ENCODE measurements at places on chromosomes 7 and 10.

DNA sequence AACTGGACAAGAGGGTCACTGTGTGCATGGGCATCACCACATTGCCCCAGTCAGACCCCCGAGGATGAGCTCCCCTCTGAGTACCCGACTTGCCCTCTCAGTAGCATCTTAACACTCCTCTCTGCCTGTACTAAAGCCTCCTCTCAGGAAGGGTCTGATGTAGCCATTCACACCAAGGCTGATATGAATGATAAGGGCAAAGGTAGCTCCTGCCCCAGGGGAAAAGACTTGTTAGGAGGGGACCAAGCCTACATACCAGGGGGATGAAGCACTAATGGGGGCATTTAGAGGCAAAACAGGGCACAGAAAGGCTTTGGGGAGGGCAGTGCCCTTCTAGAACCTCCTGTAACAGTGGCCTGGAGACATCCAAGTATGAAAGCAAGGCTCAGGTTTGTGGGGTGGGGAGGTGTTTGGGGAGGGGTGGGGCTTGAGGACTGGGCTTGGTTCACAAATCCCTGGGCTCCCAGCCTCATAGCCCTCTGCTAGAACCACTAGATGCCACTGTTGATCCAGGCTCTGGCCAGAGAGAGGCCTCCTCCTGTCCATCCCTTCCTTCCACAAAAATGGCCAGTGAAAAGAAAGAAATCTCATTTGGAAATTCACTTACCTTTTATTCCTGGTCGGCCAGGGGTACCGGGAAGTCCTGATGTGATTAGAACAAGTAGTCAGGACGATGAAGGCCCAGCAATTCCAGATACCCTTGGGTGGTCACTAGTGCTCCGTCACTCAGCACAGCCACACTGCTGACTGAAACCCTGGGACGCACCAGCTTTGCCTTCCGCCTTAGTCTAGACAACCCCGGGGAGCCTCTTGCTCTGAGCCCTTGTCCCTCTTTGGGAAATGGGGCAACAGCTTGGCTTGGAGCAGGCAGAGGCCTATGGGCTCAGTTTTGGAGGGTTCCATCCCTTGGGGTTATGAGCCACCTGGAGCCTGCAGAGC, 40.3 kb downstream of the COL17A1 start:
- DNase-seq, result peak; percentile 91

- DNase-seq, result no peak
Measured at GRCh38 chr7:77691892-77692491, 4.3 kb upstream of the RSBN1L start.

GRCh38 chr10:93745408-93746065, 12.2 kb upstream of the LGI1 start:
- peak; percentile 59 for DNase-seq

- DNase-seq, result peak; percentile 76
Measured at GRCh38 chr10:34102893-34103506, 712.1 kb downstream of the PARD3 start.

- DNase-seq, result peak; percentile 30
Measured at GRCh38 chr10:79286318-79286951, 60.8 kb upstream of the PPIF start.

GRCh38 chr7:27897001-27897400, 157.0 kb downstream of the TAX1BP1 start:
- DNase-seq, result no peak

DNA sequence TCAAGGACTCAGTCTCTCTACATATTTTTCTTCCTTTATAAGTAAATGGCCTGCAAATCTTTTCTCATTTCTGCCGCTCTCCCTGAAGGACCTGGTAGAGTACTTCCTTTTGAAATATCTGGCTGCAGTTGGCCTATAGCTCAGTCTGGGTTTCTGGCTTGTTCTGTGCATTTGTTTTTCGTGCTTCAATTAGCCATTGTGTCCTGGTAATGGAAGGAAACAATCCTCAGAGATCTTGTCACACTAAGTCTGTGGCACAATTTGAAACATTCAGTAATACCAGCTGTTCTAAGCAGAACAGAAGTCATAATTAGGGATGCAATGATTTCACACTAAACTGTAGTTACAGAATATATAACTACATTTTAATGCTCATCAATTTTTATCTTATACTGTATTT, 545.0 kb downstream of the NRG3 start:
- DNase-seq, result no peak

GRCh38 chr7:139976838-139977656, 85.7 kb downstream of the PARP12 start:
- DNase-seq, result no peak

DNA sequence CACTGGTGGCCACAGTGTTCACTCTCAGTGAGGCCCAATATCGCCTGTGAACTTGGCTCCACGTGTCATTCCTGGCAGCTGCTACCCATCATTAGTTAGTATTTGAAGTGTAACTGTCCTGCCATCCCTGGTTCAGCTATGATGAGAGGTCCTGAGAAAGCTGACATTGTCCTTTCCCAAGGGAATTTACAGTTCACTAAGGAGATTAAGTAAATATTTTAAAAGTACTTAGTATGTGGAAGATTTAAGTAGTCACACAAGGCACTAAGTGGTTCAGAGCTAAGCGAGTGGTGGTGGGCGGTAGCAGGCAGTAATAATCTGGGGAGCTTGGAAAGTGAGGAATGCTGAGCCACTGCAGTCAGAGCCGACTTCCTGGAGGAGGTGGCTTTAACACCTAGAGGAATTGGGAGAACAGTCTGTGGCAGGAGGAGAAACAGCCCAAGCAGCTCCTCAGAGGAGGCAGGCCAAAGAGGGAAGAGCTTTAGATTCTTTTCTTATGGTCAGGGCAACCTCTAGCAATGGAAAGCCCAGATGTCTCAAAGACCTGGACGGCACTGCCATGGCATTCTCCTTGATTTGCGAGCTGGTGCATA, 519.7 kb downstream of the LRMDA start:
- no peak for DNase-seq

GRCh38 chr7:155818820-155819168, 6.5 kb upstream of the SHH start:
- DNase-seq, result no peak

GRCh38 chr7:117385363-117386109, 41.8 kb downstream of the ASZ1 start:
- peak; percentile 21 for DNase-seq

DNA sequence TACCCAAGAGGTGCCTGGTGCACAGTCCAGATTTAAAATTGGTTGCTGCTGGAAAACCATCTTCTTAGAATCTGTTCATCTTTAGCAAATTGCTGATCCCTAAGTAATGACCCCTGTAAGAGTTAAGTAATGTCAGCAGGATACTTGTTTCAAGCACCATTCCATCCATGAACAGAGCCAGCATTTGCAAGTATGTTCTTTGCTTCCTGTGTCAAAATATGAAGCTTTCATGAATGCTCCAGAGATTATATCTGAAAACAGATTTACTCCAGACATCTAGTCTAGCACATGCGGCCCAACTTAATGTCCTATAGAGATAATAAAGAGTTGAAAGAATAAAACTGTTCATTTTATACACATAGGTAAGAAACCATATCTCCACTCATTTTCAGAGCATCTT, 98.7 kb upstream of the ZNF438 start:
- DNase-seq, result no peak

DNA sequence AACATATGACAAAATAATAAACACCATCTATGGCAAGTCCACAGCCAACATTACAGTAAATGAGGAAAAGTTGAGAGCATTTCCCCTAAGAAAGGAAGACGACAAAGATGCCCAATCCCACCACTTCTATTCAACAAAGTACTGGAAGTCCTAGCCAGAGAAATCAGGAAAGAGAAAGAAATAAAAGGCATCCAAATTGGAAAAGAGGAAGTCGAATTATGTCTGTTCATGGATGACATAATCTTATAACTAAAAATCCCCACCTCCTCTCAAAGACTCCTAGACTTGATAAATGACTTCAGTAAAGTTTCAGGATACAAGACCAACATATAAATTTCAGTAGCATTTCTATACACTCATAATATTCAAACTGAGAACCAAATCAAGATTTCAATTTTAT, 288.5 kb upstream of the POT1 start:
- DNase-seq, result no peak

- no peak for DNase-seq
Measured at GRCh38 chr10:124262234-124262865, 156.4 kb downstream of the OAT start.

- DNase-seq, result no peak
Measured at GRCh38 chr7:98315318-98315993, 34.0 kb downstream of the BRI3 start.

DNA sequence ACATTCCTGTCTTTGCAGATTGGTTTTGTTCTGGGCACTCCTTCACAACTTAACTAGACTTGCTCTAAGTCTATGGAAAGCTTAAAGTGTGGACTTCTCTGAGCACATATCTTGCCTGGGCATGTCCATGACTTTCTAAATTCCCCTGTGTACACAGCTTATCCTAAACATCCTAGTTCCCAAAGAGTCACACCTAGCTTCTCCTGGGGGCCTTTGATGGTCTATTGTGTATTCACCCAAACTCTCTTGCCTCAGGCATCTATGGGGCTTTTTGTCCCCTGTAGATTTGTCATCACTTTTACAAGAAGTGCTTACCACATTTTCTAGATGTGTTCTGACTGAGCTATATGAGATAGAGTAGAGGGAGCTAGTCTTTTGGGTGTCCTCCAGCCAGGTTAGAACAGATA, 12.2 kb upstream of the ZNF488 start:
- DNase-seq, result peak; percentile 2
